ENCODE measurements at places on chromosomes 4 and X.
A peak's percentile ranks its signal among the peaks of the same experiment; 100 is the strongest.

GRCh38 chr4:179695175-179695574 lies 2252.9 kb upstream of the AGA start:
- DNase-seq = no peak

DNA sequence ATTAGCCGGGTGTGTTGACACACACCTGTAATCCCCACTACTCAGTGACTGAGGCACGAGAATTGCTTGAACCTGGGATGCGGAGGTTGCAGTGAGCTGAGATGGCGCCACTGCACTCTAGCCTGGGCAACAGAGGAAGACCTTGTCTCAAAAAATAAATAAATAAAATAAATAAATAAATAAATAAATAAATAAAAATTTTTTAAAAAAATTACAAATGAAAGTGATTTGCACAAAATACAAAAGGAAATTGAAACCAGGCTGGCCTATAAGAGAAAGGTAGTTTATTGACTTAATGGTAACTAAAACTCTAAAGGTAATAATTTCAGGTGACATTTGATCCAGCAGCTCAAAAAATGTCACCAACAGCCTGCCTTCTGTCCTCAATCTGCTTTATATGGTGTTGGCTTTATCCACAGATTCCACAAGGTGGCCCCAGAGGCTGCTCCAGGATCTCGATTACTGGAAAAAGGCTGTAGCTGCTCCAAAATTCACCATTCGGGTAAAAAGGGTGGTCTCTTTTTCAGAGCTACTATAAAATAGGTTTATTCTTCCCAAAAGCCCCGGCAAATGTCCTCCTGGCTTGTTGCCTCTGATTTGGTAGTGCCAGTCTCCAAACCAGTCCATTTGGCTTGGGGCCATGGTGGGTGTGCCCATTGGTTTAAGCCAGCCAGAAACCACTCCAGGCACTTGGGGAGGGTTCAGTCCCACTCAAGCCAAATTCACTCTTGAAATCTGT lies 61.4 kb upstream of the TRIM2 start:
- DNase-seq = peak; percentile 91

GRCh38 chrX:9738151-9738550 lies 27.5 kb downstream of the GPR143 start:
- no peak for DNase-seq

DNA sequence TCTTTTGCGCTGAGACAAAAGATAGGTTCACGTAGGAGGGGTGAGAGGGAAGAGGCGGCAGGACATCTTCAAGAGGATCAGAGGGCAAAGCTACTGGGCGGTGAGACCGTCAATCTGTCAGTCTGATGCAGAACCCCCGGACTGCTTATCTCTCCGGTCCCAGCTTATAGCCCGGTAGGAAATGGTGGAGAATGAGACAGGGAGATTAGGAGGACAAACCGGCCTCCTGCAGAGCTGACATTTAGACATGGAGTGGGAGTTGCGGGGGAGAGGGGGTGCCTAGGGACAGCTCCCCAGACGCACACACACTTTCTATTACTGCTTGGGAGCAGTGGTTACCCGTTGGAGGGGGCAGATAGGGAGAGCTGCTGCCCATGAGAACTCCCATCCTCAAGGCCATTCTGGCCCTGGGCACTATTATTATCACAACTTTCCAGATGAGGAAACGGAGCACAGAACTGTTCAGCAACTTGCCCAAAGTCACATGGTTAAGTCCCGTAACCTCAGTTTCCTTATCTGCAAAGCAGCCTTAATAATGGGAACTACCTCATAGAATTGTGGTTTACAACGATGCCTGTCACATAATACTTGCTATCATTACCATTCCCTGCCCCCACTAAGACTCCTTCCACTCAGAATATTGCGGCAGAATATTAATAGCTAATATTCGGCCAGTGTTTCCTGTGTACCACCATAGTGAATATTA lies 1.1 kb upstream of the HDAC6 start:
- DNase-seq = no peak

DNA sequence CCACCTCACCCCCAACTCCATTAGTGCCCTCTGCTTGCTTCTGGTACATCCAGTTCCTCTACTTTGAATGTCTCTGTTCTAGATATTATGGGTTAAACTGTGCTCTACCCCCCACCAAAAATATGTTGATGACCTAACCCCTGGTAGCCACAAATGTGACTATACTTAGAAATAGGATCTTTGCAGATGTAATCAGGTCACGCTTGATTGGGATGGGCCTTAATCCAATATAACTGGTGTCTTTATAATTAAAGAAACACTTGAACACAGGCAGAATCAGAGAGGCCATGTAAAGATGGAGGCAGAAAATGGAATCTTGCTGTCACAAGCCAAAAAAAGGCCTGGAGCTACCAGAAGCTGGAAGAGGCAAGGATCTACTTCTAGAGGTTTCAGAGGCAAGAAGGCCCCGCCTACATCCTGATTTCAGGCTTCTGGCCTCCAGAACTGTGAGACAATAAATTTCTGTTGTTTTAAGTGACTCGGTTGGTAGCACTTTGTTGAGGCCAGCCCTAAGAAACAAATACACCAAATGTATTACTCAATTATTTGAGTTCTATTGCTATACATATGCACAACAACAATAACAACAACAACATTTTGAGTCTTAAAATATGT lies 220.0 kb downstream of the PPP3CA start:
- no peak for DNase-seq

- no peak for DNase-seq
These were observed 25.6 kb upstream of the SPP1 start for GRCh38 chr4:87949961-87950360.

DNA sequence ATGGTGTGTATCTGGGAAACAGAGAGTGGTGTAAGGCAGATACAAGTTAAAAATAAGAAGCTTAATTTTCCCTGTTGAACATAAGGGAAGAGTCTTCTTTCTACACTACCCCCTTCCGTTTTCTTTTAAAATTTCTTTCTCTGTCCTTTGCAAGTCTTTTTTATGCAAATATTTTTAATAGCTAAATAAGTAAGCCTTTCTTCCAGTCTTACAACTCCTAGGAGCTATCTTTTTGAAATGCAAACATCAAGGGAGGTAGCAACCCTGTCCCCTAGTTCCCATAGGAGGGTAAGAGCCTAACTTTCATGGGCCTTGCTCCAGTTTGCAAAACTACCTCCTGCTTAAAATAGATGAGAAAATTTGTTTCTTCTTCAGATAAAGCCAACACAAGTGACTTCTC lies 121.5 kb downstream of the MBNL3 start:
- no peak for DNase-seq

GRCh38 chr4:21921526-21922180 lies 26.9 kb downstream of the KCNIP4 start:
- peak; percentile 47 for DNase-seq

GRCh38 chr4:123555233-123555806 lies 158.7 kb downstream of the SPRY1 start:
- no peak for DNase-seq

DNA sequence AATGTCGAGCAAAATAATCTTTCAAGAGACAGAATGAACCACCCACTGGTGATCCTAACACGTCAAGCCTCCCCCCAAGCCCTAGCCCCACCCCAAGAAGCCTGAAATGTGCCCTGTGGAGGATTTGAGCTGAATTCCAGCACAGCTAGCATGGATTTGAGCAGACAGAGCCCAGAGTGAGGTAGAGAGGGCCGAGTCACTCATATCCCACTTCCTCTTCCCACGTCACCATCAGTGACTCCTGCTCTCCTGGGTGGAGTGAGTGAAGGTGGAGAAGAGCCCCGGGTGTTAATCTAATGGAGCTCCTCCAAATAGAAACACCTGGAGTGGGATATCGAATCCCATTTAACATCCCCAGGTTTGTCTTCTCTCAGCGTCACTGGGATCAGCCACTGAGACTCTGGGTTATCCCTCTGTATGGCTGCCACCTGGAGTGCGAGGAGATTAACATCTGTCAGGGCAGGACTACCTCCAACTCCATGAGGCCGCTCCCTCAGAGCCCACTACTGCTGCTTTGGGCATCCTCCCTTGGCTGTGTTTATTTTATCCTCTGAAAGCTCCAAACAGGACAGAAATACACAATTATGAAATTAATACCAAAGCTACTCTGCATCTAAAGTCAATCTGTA lies 136.6 kb downstream of the NWD2 start:
- DNase-seq = peak; percentile 82

GRCh38 chr4:31392923-31393322 lies 672.8 kb downstream of the PCDH7 start:
- no peak for DNase-seq

GRCh38 chrX:22118161-22118830 lies 86.2 kb downstream of the PHEX start:
- no peak for DNase-seq

DNA sequence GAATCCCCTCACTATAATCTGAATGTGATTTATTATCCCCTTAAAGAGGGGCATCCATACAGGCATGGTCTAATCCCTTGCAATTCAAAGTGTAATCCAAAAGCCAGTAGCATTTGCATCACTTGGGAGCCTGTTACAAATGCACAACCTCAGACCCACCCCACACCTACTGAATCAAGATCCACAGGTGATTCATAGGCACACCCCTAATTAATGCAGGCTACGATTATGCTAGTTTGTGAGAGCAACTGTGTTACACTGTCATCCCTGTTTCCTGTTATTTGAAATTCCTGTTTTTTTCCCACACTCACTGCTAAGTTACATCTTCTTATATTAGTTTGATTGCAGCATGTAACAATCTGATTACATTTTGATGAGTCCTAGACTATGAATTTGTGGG lies 120.0 kb downstream of the RAB28 start:
- no peak for DNase-seq

GRCh38 chrX:149312988-149313387 lies 192.1 kb downstream of the IDS start:
- DNase-seq = no peak

- DNase-seq = no peak
These were observed 3.2 kb downstream of the RPS6KA3 start for GRCh38 chrX:20263474-20263873.

- DNase-seq = peak; percentile 78
These were observed 10.2 kb downstream of the ADGRL3 start for GRCh38 chr4:61210186-61210939.

GRCh38 chrX:42241421-42241820 lies 318.1 kb upstream of the CASK start:
- DNase-seq = no peak

DNA sequence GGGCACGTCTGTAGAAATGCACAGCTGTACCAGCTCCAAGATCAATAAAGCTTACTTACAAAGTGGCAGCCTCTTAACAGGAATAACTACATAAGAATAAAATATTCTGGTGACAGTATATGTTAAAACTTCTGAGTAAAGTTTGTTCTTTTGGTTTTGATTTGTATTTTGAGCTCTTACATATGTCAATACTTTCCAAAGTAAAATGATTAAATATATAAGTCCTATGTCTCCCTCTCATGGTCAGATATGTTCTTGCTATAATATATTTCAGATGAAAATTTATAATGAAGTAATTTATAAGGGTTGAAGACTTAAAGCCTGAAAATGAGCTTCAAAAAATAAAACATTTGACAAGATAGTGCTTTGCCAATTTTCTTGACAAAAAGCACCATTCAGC lies 254.4 kb downstream of the NPFFR2 start:
- no peak for DNase-seq

GRCh38 chrX:75522565-75523431 lies at the start of gene ZDHHC15:
Gene ZDHHC15 (minus strand): TSS chrX:75523037. CDS start chrX:75523024, 13 bp downstream.
- DNase-seq = peak; percentile 82

DNA sequence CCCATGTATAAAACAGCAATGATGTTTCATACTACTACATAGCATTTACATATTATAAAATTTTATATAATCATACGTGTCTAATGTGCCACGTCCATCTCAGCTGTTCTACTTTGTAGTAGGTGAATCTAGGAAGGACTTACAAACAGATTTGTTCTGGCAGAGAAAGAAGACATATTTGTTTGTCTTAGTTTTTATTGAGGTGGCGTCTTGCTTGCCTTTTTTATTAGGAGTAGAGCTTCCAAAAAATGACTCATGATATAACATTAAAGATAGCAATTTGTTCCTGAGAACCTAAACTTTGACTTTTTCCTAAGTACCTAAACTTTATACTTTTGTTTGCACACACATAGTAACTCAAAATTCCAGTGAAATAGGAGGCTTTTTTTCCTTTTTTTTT lies 64.6 kb downstream of the CLDN22 start:
- DNase-seq = no peak

DNA sequence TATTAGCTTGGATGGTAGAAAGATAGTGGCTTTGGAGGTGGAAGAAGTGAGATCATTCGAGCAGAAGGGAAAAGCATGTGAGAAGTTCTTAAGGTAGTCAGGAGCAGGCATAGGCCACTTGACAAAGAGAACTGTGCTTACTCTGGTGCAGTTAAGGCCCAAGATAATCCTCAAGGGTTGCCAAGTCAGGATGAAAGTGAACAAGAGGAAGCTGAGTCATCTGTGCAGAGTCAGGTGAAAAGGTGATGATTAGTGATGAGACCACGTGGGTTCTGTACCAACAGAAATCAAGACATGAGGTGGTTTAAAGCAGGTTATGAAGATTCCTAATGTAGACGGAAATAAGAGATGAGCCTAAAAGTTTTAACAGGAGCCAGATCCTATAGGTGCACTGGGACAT lies 369.8 kb downstream of the DTHD1 start:
- DNase-seq = no peak

DNA sequence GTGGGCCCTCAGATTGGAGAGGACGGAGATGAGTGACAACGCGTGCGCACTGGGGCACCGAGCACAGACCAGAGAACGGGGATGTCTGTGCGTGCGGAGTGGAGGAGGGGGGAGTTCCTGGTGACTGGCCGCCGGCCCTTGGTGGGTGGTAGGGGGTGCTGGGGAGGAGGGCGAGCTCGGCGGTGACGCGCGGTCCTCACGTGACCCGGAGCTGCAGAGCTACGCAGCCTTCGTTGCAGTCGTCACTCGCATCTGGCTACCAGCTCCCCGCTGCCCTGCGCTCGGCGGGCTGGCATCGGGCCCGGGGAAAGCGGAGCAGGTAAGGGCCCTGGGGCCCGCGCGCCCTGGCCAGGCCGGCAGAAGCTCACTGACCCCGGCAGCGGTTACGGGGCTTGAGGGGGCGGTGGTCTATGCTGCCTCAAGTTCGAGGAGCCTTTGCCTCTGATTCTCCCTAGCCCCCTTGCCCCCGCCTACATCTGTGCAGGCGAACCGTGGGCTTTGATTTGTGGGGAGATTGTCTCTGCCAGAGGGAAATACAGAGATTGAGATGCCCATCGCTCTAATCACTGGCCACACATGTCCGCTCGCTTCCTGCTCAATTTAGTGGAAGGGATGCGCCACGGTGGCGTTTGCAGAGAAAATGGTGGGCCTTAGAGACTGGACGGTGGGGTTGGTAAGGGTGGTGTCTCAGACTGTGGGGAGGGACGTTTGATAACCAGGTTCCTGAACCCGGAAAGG lies at the start of gene ARMCX4:
ARMCX4 (plus strand) TSS at position 245 of the 738 bp plus-strand sequence. CDS start 3,134 bp downstream, outside the sequence.
- DNase-seq = peak; percentile 88

GRCh38 chrX:78455901-78456300 lies 128.5 kb upstream of the CYSLTR1 start:
- DNase-seq = no peak

GRCh38 chr4:68951078-68951805 lies at the start of gene UGT2A3:
Gene UGT2A3 (minus strand): TSS chr4:68951804. CDS start chr4:68951760, 44 bp downstream.
- DNase-seq = peak; percentile 55

GRCh38 chr4:14608630-14609029 lies 393.7 kb upstream of the CPEB2 start:
- DNase-seq = no peak

Measured in endodermal cell (in vitro differentiated cells).